ENCODE measurements at places on chromosomes 7 and 10.
A peak's percentile ranks its signal among the peaks of the same experiment; 100 is the strongest.

DNA sequence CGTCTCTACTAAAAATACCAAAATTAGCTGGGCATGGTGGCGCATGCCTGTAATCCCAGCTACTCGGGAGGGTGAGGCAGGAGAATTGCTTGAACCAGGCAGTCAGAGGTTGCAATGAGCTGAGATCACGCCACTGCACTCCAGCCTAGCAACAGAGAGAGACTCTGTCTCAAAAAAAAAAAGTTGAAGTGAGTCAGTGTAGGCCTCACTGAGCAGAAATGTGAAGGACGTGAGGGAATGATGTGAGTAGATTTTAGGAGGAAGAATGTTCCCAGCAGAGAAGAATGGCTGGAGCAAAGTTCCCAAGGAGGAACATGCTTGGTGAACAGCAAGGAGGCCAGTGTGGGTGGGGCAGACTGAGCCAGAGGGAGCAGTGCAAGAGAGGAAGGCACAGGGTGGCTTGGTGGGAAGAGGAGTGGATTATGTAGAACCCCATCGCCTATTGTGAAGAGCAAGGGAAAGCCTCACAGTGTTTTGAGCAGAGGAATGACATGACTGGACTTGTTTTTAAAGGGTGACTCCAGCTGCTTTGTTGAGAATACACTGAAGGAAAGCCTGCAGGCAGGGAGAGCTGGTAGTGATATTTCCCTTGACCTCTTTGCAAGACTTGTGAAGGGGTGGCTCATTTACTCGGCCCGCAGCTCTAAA, 708.7 kb downstream of the SUGCT start:
- no peak for DNase-seq

GRCh38 chr10:110220398-110220797, 13.0 kb downstream of the MXI1 start:
- DNase-seq: no peak

GRCh38 chr7:125423458-125424155, 494.0 kb upstream of the POT1 start:
- DNase-seq: no peak

GRCh38 chr7:22809902-22810642, 12.6 kb downstream of the TOMM7 start:
- DNase-seq: no peak

- DNase-seq: no peak
These were observed 545.2 kb downstream of the SORCS1 start for GRCh38 chr10:106619346-106619745.

GRCh38 chr7:27424749-27425148, 182.1 kb downstream of the EVX1 start:
- no peak for DNase-seq

DNA sequence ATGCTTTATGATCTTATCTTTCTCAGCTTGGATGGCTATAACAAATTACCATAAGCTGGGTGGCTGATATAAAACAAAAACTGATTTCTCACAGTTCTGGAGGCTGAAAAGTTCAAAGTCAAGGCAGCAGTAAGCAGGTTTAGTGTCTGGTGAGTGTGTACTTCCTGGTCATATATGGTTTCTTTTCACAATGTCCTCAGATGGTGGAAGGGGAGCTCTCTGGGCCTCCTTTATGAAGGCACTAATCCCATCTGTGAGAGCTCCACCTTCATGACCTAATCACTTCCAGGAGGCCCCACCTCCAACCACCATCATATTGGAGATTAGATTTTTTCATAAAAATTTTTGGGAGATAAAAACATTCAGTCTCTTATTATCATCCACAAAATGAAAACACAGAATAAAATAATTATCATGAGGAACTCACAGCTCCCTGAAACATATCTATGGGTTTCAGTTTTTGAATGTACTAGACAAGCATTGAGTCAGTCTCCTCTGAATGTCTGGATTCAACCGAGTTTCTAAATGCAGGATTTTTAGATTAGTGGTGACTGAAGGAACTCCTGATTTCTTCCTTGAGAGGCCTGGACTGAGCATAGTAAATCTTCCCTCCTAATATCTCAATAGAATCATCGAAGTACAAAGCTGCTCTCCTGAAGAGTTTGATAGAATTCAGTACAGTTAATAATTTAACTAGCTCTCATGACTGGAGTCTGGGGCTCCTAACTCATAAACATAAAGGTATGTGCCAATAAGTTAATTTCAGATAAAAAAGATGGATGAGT, 8.0 kb downstream of the CDC14C start:
- DNase-seq: no peak

DNA sequence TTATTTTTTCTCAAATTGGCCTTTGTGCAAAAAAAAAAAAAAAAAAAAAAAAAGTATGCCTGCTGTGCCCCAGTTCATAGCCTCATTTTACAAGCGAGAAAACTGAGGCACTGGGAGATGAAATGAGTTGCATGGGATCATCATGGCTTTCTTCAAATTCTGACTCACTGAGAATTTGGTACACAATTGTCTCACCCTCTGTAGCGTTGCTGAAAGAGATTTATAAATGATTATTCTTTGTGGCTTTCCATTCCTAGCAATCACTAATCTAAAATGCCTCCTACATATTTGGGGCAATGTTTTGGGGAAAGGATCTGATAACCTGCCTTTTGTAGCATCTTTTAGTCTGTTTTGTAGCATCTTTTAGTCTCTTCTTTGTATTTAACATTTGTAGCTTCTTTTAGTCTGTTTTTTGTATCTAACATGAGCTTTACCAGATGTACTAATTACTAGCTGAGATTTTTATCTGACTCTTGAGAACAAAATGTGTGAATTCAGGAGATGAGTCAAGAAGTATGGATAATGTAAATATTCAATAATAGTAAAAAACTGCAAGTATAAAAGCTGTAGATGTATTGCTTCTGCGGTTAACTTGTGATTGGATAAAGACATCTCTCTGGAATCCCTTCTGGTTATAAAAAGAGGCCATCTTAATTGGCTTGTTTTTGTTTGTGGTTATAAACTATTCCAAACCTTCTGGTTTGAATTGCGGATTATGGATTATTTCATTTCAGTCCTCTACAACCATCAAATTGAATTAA, 161.4 kb downstream of the ARID5B start:
- DNase-seq: no peak

- no peak for DNase-seq
These were observed 464.0 kb upstream of the ZMIZ1 start for GRCh38 chr10:78604721-78605120.

GRCh38 chr10:26509307-26509706, 71.2 kb downstream of the APBB1IP start:
- no peak for DNase-seq

- DNase-seq: peak; percentile 80
These were observed 80.1 kb upstream of the CAPZA2 start for GRCh38 chr7:116782177-116782711.

- no peak for DNase-seq
These were observed 12.2 kb downstream of the ARHGAP21 start for GRCh38 chr10:24711465-24711864.

- no peak for DNase-seq
These were observed 4.5 kb upstream of the DNMBP start for GRCh38 chr10:100014071-100014762.

DNA sequence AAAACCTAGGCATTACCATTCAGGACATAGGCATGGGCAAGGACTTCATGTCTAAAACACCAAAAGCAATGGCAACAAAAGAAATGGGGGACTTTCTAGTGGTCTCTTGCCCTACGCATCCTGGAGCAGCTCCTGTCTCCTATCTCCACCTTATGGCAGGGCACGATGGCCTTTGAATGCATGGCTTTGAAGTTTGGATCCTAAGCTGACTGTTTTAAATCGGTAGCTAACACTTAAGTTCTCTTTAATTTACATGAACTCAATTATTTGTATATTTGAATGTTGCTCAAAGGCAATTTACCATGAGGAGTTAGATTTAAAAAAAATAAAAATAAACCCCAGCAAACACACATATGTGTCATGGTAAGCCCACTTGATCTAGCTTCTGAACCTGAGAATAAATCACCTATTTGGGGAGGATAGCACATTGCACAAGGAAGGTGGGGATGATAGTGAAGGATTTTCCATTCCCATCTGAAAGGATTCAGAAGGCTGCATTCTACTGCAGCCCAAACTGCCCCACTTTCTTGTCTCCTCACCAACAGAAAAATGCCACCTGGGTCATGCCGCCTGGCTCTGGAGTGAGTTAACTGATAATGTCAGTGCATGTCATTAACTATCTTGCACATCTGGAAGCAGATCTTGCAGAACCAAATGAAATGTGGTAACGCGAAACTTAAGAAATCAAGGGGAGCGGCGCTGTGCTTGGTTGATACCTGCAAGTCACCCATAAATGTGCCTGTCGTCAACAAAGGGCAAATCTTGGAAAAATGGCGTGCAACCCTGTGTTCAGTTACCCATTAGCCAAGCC, 12.4 kb downstream of the KLF6 start:
- DNase-seq: no peak

- DNase-seq: peak; percentile 88
These were observed 74.0 kb downstream of the PIP4K2A start for GRCh38 chr10:22640359-22640758.

DNA sequence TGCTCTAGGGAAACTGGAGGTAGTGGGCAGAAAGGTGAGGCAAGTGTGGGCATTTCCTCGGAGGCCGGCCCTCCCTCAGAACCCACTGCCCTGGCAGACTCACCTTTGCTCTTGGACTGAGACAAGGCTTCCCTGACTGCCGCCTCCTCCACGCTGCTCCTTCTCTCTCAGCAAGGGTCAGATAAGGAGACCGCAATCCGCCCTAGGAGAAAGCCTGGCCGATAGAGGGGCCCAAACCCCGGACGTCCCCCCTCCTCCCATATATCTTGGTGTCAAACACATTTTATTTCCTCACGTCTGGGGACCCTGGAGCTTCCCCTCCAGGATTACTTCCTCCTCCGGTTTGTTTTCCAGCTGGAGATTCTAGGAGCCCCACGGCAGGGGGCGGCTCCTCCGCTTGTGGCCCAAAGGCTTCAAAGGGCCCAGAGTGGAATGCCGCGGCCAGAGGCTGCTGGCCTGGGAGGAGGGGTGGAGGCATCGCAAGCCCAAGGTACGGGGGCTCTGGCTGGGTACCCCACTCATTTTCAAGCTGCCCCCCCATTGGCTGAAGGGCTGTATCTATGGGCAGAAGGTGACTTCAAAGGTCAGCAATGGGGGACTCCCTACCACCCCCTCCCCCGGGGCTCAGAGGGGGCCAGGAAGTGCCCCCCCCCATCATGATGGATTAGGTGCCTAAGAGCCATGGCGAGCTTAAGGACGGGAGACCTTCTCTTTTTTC, 31.7 kb upstream of the LBX1 start:
- peak; percentile 84 for DNase-seq

DNA sequence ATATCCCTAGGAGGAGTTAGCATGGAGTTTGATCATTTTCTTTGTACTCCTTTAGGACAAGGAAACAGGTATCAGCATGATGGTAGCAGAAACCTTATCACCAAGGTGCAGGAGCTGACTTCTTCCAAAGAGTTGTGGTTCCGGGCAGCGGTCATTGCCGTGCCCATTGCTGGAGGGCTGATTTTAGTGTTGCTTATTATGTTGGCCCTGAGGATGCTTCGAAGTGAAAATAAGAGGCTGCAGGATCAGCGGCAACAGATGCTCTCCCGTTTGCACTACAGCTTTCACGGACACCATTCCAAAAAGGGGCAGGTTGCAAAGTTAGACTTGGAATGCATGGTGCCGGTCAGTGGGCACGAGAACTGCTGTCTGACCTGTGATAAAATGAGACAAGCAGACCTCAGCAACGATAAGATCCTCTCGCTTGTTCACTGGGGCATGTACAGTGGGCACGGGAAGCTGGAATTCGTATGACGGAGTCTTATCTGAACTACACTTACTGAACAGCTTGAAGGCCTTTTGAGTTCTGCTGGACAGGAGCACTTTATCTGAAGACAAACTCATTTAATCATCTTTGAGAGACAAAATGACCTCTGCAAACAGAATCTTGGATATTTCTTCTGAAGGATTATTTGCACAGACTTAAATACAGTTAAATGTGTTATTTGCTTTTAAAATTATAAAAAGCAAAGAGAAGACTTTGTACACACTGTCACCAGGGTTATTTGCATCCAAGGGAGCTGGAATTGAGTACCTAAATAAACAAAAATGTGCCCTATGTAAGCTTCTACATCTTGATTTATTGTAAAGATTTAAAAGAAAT, 4.8 kb downstream of the BAMBI start:
- DNase-seq: no peak

DNA sequence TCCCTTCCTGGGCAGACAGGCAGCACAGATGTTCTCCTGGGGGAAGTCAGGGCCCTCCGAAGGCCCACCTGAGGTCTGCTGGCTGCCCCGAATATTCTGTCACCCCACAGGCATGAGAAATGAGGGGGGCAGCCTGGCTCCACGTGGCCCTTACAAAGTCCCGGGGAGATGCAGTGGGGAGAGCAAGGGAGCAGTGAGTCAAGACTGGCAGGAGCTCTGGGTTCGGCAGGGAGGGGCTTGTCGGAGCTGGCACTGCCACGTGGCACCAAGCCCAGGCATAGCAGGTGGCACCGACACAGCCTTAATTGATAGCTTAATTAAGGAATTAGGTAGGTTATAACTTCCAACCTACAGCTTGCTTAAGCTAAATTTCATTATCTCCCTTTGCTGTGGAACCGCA, 163.9 kb downstream of the USP6NL start:
- DNase-seq: no peak

- no peak for DNase-seq
These were observed 7.8 kb downstream of the UBE2D4 start for GRCh38 chr7:43933902-43934560.

DNA sequence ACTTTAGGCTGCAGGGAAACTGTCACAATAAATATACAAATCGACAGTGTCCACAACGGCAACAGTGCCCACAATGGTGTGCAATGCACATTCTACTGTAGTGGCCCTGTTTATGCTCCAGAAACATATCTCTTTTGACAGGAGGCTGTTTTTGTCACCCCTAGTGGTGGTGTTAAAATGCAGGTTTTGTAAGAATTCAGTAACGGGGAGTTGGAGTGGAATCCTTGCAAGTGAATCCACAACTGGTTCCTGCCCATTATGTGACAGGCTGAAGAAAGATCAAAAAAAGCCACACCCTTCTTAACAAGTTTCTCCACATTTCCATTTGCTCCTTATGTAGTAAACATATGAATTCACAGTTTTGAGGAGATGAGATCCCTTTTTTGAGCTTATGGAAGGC, 58.5 kb downstream of the BEND7 start:
- no peak for DNase-seq

GRCh38 chr7:93228302-93228701, 2.0 kb upstream of the HEPACAM2 start:
- peak; percentile 71 for DNase-seq

DNA sequence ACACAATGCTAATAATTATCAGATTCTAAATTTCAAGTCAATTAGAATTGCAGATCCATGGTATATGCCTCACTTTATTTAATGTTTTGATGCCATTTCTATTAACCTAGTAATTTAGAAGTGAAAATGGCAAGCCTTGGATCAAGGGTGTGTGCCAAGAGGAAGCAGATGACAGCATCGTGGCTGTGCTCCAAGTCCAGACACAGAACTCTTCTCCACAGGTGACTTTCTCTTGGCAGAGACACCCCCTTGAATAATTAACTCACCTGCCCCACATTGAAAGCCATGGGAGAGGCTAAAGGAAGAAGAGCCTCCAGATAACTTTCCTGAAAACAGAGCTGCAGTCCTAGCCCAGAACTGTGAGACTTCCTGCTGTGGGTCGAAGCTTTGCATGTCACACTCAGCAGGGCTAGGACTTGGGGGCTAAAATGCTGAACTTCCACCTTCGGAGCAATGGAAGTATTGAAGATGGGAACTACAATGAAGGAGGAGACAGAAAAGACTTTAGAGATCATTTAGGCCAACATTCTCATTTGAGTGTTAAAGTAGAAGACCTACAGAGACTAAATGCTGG, 996 bp upstream of the C10orf90 start:
- no peak for DNase-seq

Measured in neural progenitor cell (in vitro differentiated cells).